ENCODE measurements at places on chromosomes 16 and 17. TPM values are rescaled to one million over a fixed set of nuclear protein-coding genes. Genes with fewer than 3 reads are reported as not detected.
A peak's percentile ranks its signal among the peaks of the same experiment; 100 is the strongest.

GRCh38 chr17:42017866-42018200 lies 594 bp upstream of the DNAJC7 start:
- DNase-seq = no peak

GRCh38 chr16:69057400-69058378 lies 47.8 kb upstream of the HAS3 start:
- DNase-seq = peak; percentile 43

DNA sequence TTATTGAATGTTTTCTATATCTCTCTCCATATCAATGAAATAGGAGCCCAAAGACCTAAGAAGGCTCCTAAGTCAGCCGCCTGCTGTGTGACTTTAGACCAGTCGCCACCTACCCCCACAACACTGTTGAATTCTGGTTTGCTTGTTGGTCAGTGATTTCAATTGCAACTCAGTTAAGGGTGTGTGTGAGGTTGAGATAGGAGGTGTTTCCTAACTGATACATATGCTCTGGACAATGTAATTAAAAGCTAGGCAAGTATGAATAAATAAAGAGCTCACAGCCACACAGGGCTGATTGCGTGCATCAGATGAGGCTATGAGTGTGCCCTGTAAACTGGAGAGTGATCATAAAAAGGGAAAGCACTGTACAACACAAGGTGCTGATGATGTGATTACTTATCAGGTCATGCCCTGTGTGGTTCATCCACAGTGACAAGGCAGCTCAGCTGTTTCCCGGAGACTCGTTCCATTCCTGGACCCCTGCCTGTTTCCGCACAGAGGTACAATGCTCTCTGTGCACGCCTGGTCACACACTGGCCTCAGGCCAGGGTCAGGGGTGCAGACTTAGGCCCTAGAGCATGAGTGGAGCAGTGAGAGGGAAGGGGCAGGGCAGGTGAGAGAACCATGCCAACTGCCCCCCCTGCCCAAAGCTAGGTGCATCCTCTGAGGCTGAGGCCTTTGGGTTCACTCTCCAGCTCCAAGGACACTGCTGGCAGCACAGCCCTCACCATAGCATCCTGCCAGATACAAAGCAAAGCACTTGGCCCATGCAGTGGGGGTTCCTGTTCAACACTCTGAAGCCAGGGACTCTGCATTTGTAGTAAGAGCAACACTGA lies 3.3 kb upstream of the KRT35 start:
- DNase-seq = no peak

GRCh38 chr17:63275318-63275970 lies 170.7 kb downstream of the CYB561 start:
- DNase-seq = peak; percentile 84

- no peak for DNase-seq
Measured at GRCh38 chr17:17426184-17426583, 50.6 kb upstream of the MED9 start.

ZNF319 gene
- polyA plus RNA-seq = 5.8 TPM

HOXB8 gene
- polyA plus RNA-seq = not detected

JMJD8 gene
- polyA plus RNA-seq = 91.8 TPM

GRCh38 chr17:17781591-17782496 lies 54.9 kb downstream of the SREBF1 start:
- DNase-seq = no peak

SPATA22 gene
- not detected for polyA plus RNA-seq

GRCh38 chr17:74935585-74936469 lies at the start of gene OTOP3:
Gene OTOP3 (plus strand): TSS chr17:74935898. CDS start chr17:74935922, 24 bp downstream.
- DNase-seq = no peak

- DNase-seq = no peak
Measured at GRCh38 chr16:78249056-78249455, 149.6 kb downstream of the WWOX start.

DNA sequence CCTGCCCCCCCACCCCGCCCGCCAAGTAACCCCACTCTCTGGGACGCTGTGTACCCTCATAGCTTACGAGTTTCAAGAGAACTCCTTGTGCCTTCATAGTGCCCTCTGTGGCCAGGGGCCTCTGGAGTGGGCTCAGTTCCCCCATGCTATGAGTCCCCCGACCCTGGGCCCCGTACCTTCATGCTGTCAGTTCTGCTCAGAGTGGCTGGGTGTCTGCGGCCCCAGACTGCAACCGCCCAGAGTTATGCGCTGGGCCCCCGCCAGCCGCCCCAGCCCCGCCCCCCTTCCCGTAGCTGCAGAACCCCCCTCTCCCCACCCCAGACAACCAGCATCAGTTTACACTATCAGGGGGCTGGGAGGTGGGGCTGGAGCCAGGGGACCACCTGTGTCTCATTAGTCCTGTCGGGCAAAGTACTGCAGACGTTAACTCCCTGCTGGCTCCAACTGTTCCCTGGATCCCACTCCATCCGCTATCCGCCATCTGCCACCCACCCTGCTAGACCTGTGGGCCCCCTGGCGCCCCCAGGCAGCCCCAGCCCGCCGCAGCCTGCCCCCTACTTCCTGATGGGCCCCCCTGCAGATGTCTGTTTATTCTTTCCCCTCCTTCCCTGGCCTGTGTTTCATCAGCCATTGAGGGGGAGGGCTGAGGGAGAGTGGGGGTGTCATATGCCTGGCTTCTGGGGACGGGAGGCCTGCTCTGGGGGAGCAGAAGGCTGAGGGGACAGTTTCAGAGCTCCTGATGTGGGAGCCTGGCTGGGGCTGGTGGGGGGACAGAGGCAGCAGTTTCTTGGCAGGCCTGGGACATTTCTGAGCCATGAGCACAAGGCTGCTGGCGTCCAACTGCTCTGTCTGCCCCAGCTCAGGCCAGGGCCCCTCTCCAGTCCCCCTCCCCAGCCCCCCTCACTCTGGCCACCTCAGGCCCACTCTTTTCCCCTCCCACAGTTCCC lies at the start of gene MFAP4:
Gene MFAP4 (minus strand): TSS at position 217 of the 947 bp plus-strand sequence. CDS start 35 bp downstream, at position 182.
- DNase-seq = peak; percentile 68

GRCh38 chr16:87390641-87391323 lies 1.4 kb upstream of the MAP1LC3B start:
- no peak for DNase-seq

- DNase-seq = no peak
Measured at GRCh38 chr17:82583720-82584234, 64.2 kb downstream of the FOXK2 start.

DNA sequence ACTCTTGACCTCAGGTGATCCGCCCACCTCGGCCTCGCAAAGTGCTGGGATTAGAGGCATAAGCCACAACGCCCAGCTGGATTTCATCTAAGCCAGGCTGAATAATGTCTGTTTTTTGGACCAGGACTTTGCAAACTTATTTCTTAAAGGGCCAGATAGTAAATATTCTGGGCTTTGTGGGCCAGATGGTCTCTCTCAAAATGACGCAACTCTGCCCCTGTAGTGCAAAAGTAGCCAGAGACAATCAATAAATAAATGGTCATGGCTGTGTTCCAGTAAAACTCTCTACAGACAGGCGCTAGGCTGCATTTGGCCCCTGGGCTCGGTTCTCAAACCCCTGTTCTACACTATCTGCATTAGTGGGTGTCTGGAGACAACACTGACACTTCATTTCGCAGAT lies 121.9 kb upstream of the CDH13 start:
- no peak for DNase-seq

BRIP1 gene
- 6.2 TPM for polyA plus RNA-seq

DNA sequence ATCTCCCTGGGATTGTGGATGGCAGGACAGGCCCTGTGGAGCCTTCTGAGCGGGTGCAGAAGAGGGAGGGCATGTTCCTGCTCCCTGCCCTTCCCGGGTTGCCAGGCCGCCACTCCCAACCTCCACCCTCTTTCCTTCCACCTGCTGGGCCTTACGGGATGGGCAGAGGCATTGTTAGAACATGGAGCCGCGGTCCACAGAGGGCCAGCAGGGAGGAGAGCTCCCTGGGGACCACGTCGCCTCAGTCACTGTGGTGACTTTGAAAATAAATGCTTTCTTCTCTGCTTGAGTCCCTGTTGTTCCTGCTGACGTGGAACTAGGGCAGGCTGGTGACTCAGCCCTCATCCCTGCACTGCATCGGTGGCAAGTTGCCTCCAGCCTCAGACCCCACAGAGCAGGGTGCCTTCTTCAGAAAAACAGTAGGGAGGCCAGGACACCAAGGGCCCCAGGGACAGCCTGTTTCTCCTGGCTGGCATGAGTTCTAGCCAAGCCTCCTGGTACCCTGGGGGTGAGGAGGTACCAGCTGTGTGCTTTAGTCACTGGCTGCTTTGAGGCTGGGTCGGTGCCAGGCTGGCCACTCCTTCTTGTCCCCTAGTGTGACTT lies 224.9 kb downstream of the SEC14L1 start:
- DNase-seq = no peak

DNA sequence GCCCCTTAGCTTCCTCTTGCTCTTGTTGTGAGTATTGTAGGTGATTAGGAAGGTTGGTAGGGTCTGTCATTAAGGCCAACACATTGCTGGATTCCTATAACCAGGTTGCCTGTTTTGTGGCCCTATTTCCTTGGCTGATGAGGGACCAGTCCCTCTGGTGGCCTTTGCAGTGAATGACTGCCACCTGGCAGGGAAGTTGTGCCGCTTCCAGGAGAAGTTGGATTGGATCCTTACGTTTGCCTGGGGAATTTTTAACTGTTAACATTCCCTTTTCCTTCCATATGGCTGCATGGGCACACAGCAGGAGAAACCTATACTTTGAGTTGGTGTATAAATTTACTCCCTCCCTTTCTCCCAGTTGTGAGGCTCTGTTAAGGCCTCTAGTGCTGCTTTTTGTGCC lies 32.4 kb downstream of the LCMT1 start:
- no peak for DNase-seq

DNA sequence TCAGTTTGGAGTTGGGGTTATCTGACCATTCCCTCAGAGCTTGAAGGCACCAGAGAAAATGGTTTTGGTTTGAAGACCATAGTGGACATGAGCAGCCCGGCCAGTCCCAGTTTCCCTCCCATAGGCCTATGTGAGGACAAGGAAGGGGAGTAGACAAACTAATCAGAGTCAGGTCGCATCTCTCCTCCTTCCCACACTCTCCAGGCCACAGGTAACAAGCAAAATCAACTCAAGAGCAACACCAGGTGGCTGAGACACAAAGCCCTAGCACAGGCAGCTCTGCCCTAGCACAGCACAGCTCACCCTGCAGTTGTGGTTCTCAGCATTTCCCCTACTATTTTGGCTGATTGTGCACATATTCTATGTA lies 7.2 kb downstream of the SUPT4H1 start:
- DNase-seq = no peak

DNA sequence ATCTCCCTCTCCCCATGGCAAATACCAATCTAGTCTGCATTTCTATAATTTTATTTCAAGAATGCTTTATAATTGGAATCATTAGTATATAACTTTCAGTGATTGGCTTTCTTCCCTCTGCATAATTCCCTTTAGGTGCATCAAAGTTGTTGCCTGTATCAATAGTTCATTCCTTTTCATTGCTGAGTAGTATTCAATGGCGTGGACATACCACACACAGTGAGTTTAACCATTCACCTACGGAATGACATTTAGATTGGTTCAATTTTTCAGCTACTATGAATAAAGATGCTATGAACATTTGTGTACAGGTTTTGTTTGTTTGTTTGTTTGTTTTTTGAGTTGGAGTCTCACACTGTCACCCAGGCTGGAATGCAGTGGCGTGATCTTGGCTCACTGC lies 9.7 kb downstream of the OTOA start:
- no peak for DNase-seq
